Hepatocyte (in vitro differentiated cells): ENCODE measurements at places on chromosomes 16 and 17. TPM values are rescaled to one million over a fixed set of nuclear protein-coding genes. Genes with fewer than 3 reads are reported as not detected.

- DNase-seq = no peak
- H3K4me1 ChIP-seq = peaks cover 22% of the 10 kb centered on the region
- no peaks in the 10 kb centered on the region for H3K27me3 ChIP-seq
Observed at GRCh38 chr16:88807142-88807625, 3.6 kb downstream of the CDT1 start.

DNA sequence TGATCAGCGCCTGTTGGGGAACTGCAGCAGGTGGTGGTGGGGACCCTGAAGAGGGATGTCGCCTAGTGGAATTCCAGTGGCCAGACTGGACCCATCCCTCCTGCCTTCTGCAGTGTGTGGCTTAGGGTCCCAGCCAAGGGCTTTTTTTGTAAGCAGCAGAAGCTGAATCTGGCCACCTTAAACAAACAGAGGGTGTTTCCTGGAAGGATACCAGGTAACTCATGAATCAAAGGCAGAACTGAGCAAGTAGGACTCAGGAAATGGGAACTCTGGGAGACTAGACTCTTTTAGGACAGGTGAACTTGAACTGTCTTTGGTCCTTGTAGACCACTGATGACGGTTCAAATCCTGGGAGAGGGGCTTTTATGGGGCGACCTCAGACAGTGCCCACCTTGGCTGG, 124.0 kb downstream of the ABCC6 start:
- H3K4me3 ChIP-seq = no peak overlapping the region
- DNase-seq = no peak
- no peaks in the 10 kb centered on the region for H3K4me1 ChIP-seq
- H3K27me3 ChIP-seq = no peaks in the 10 kb centered on the region

GRCh38 chr17:48547808-48548522, 3.1 kb upstream of the HOXB2 start:
- H3K27ac ChIP-seq = peak overlapping the region; percentile 85
- H3K4me1 ChIP-seq = peaks cover 17% of the 10 kb centered on the region
- no peaks in the 10 kb centered on the region for H3K36me3 ChIP-seq

- H3K27me3 ChIP-seq = no peaks in the 10 kb centered on the region
- no peaks in the 10 kb centered on the region for H3K36me3 ChIP-seq
- no peak overlapping the region for H3K4me3 ChIP-seq
- peak overlapping the region; percentile 23 for H3K27ac ChIP-seq
- H3K4me1 ChIP-seq = peaks cover 16% of the 10 kb centered on the region
- DNase-seq = no peak
Observed at GRCh38 chr17:31538080-31538762, 146.7 kb downstream of the RAB11FIP4 start.

DNA sequence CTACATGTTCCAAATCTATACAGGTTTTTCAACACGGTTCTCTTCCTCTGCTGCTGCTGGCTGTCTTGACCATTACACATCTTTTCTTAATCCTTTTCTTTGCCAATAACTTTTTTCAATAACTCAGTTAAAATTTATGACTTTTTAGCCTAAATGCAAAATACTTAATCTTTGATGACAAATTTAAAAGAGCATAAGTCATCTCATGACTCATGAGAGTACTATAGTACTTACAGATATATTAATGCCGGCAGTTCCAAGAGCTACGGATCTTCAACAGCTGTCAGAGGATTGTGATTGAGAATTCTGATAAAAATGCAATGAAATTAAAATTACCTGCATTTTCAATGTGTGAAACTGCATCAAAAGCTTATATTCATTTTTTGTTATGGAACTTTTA, 105.5 kb downstream of the KPNA2 start:
- DNase-seq = no peak
- H3K27ac ChIP-seq = no peak overlapping the region
- H3K4me1 ChIP-seq = no peaks in the 10 kb centered on the region
- no peaks in the 10 kb centered on the region for H3K27me3 ChIP-seq
- no peak overlapping the region for H3K4me3 ChIP-seq

- H3K27ac ChIP-seq = peak overlapping the region; percentile 93
- H3K4me3 ChIP-seq = no peak overlapping the region
- no peak for DNase-seq
- H3K36me3 ChIP-seq = no peaks in the 10 kb centered on the region
- H3K27me3 ChIP-seq = no peaks in the 10 kb centered on the region
Observed at GRCh38 chr16:57480754-57481230, 5.5 kb downstream of the DOK4 start.

GRCh38 chr16:83711069-83711468, 96.7 kb upstream of the HSBP1 start:
- H3K4me1 ChIP-seq = no peaks in the 10 kb centered on the region
- H3K36me3 ChIP-seq = no peaks in the 10 kb centered on the region
- no peak overlapping the region for H3K4me3 ChIP-seq
- DNase-seq = no peak
- no peak overlapping the region for H3K27ac ChIP-seq
- H3K27me3 ChIP-seq = no peaks in the 10 kb centered on the region

DNA sequence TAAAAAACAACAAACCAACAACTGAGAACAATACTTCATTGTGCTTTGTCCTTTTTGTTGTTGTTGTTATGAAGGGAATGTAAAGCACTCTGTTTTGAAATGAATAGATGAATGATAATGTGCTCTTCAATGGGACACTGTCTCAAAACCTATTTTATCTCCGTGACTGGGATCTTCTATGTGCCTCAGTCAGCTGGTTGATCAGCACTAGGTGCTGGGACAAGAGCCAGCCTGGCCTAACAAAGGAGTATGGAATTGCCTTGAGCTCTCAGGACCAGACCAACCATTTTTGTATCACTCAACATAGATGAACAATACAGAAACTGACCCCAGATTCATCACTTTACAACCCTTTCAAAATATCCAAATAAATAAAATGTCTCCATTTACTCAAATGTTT, 440.2 kb downstream of the KCNJ2 start:
- H3K27me3 ChIP-seq = no peaks in the 10 kb centered on the region
- no peaks in the 10 kb centered on the region for H3K36me3 ChIP-seq
- DNase-seq = no peak

GRCh38 chr17:10798332-10798749, 5.6 kb downstream of the TMEM238L start:
- no peak overlapping the region for H3K4me3 ChIP-seq
- H3K36me3 ChIP-seq = no peaks in the 10 kb centered on the region
- DNase-seq = no peak
- H3K27me3 ChIP-seq = no peaks in the 10 kb centered on the region
- peak overlapping the region; percentile 83 for H3K27ac ChIP-seq

DNA sequence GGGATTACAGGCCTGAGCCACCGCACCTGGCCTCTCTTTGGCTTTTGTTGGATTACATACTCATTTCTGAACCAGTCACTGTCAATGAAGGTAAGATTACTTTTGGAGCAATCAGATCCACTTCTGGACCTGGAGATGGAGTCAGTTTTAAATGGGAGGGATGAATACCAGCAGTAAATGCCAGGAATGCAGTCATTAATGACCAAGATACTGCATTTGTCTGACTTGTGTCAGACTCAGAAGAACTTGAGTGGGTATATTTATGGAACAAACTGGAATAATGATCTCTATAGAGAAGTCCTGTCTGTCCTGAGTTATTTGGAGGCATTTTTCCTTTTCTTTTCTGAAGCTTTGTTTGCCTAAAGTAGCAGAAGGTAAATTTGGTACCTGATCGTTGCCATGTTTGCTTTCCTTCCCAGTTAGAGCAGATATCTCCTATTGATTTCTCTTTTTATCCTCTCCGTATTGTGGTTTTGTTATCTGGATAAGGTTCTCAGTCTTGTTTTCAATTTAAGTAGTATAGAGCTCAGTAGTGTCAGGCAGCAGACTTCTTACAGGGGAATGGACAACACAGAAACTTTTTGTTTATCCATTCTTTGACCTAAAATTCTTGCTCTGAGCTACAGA, 10.7 kb downstream of the NLK start:
- DNase-seq = no peak
- no peak overlapping the region for H3K4me3 ChIP-seq
- H3K36me3 ChIP-seq = no peaks in the 10 kb centered on the region
- H3K4me1 ChIP-seq = peaks cover 26% of the 10 kb centered on the region
- H3K27ac ChIP-seq = no peak overlapping the region
- H3K27me3 ChIP-seq = no peaks in the 10 kb centered on the region

KRTAP17-1 gene
- not detected in 2 replicates for total RNA-seq

JPH3 gene
- total RNA-seq = 2.3 and 4.8 TPM in 2 replicates

CACNG4 gene
- 2.5 and 3.5 TPM in 2 replicates for total RNA-seq

KRT12 gene
- not detected in 2 replicates for total RNA-seq

WDR81 gene
- total RNA-seq = 16.9 and 24.4 TPM in 2 replicates

MEOX1 gene
- total RNA-seq = 0.64 and 0.90 TPM in 2 replicates
